ENCODE measurements at places on chromosomes 2 and 18.
A peak's percentile ranks its signal among the peaks of the same experiment; 100 is the strongest.

- no peaks in the 10 kb centered on the region for H3K27me3 ChIP-seq
- peak; percentile 6 for DNase-seq
- H3K4me3 ChIP-seq, result no peak overlapping the region
- H3K4me1 ChIP-seq, result no peaks in the 10 kb centered on the region
- H3K36me3 ChIP-seq, result no peaks in the 10 kb centered on the region
These were observed 468.9 kb upstream of the HS6ST1 start for GRCh38 chr2:128787616-128788015.

DNA sequence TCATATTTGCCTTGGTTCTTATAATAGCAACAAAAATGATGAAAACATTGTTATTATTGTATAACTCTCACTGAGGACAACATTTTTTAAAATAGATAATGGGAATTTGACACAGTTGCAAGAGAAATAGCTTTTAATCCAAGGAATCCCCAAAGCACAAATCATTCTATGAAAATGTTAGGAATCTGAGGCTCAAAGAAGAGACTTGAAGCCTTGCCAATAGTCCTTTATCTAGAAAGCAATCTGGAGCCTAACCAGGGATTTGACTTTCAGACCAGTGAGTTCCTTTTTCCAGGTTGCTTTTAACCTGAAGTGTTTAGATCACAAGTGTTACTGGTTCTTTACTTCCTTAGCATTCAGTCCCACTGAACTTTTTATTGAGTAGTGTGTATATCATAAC lies 574.5 kb upstream of the ZEB2 start:
- no peaks in the 10 kb centered on the region for H3K36me3 ChIP-seq
- no peak for DNase-seq
- no peak overlapping the region for H3K4me3 ChIP-seq
- no peaks in the 10 kb centered on the region for H3K4me1 ChIP-seq
- H3K27me3 ChIP-seq, result no peaks in the 10 kb centered on the region

DNA sequence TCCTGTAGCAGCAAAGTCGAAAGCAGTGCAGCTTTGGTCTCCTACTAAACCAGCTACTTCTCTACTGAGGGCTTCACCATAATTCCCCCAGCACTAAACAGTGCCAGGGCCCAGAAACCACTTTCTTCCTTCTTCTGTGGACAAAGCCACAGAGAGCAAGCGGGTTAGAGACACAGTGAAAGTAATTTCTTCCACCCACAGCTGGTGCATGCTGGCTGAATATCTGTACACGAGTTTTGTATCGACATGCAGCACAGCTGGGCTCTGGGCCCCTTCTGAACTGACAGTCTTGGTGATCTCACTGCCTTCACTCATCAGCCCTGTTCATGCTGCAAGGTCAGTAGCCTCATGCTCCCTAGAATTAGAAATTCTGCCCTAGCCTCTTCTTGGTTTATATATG lies 74.0 kb upstream of the SULT1C3 start:
- peaks cover 2% of the 10 kb centered on the region for H3K27me3 ChIP-seq
- H3K36me3 ChIP-seq, result no peaks in the 10 kb centered on the region
- H3K27ac ChIP-seq, result no peak overlapping the region
- DNase-seq, result no peak

- H3K36me3 ChIP-seq, result no peaks in the 10 kb centered on the region
- no peak overlapping the region for H3K27ac ChIP-seq
- no peak overlapping the region for H3K4me3 ChIP-seq
- no peaks in the 10 kb centered on the region for H3K27me3 ChIP-seq
These were observed 169.7 kb upstream of the SMAD2 start for GRCh38 chr18:48100165-48100575.
